ENCODE measurements at places on chromosomes 1 and 21. TPM values are rescaled to one million over a fixed set of nuclear protein-coding genes. Genes with fewer than 3 reads are reported as not detected.
A peak's percentile ranks its signal among the peaks of the same experiment; 100 is the strongest.

The FCRLB gene
- 0.27 TPM for total RNA-seq

The ZSWIM5 gene
- total RNA-seq, result 0.73 TPM

The HMGN2 gene
- total RNA-seq, result 295 TPM

The NR0B2 gene
- total RNA-seq, result not detected

The GJB3 gene
- total RNA-seq, result not detected

The CD1C gene
- not detected for total RNA-seq

DNA sequence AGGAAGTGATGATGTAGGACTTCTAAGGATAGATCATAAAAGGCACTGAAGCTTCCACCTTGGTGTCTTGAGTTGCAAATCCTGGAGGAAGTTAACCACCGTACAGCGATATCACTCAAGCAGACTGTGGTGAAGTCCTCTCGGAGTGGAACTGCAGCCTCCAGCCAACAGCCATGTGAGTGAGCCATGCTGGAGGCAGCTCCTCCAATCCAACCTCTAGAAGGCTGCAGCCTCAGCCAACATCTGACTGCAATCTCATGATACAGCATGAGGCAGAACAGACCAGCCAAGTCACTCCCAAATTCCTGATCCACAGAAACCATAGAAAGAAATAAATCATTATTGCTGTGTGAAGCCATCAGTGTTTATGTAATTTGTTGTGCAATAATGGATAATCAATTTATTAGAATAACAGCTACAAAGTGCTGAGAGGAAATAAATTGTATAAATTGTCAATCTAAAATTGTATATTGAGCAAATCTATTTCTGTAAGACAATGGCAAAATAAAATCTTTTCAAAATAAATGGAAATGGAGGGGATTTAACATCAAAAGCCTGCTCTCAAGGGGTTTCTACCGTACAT, 65.0 kb downstream of the PRSS38 start:
- DNase-seq, result no peak

GRCh38 chr1:73026114-73026513, 743.8 kb upstream of the NEGR1 start:
- DNase-seq, result no peak

GRCh38 chr1:203165800-203166161, 9.8 kb downstream of the MYBPH start:
- no peak for DNase-seq

- no peak for DNase-seq
These were observed 188.3 kb downstream of the FGGY start for GRCh38 chr1:59485171-59485570.

GRCh38 chr21:45498646-45499000, 43.6 kb downstream of the SLC19A1 start:
- no peak for DNase-seq

GRCh38 chr1:99850459-99851291, 514 bp downstream of the AGL start:
- no peak for DNase-seq

GRCh38 chr1:10389271-10389973, 9.4 kb upstream of the PGD start:
- no peak for DNase-seq

DNA sequence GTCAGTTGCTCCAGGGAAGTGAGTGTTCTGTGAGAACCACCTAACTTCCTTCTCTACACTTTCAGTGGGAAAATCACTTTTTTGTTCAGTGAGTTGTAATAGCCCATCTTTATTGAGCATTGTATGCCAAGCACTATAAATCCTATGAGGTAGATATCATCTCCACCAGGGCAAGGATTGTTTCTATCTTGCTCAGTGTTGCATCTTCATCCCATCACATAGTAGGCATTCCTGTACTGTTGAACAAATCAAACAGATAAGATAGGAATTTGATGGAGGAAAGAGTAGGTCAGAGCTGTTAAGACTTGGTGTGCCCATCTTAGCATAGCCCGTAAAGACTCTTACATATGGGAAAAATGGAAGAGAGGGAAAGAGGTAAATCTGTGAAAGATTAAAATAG, 2.9 kb upstream of the PIGV start:
- no peak for DNase-seq

DNA sequence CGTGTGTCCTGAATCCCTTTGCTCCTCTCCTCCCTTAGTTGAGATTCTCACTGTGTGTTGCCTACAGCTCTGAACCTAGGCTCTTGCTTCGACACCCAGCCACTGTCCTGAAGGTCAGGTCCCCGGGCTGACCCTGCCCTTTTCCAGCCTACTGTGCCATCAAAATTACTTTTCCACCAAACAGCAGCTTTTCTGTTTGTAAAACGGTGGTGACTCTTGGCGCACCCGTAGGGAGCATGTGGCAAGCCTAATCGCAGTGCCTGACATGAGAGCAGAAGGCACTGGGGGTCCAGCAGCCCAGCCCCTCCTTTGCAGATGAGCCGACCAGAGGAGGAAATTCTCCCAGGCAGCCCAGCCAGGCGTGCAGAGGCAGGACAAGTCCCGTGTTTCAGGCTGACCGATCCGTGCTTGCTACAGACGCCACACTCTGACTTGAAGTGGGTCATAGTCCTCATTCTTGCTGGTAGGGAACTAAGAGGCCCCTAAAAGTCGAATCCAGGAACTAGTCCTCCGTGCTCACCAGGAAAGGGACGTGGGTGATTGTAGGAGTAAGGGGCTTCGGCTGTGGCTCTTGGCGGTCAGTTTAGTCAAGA, 6.8 kb downstream of the GPR137B start:
- DNase-seq, result no peak

DNA sequence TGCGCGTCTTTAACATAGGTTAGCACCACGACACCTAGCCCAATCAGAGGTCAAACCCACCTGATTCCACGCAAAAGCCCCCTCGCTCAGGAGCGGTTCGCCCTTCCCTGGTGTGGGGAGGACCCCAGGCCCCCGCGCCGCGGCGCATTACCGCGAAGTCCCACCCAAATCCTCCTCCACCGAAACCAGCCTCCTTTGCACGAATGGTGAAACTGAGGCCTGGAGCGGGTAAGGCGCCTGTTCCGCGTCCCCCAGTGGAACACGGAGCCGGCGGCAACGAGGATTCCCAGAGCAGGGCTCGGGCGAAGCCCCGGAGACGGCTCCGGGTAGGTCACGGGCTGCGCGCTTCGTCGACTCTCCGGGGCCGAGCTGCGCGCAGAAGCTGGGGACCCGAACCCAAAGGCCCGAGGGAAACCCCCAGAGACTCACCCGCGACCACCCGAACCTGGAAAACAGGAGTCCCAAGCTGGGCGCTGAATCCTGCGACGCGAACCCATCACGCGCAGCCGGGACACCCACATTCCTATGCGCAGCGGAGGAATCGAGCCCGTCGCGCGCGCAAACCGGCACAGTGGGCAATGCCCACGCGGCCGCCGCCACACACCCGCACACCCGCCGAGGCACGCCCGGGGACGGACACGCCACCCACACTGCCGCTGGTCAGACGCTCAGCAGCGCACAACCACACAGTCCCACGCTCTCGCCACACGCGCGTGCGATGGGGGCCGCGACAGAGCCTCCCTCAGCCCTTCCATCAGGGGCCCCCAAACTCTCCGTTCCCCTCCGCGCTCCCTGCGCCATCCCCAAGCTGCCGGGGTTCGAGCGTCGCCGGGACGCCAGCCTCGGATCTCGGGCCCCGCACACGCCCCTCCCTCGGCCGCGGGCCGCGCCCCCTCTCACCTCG, 507 bp downstream of the GLIS1 start:
- no peak for DNase-seq

- peak; percentile 38 for DNase-seq
These were observed 68.7 kb downstream of the PDE9A start for GRCh38 chr21:42722153-42722552.

- DNase-seq, result no peak
These were observed 1.2 kb downstream of the ALG14 start for GRCh38 chr1:95071539-95071938.

DNA sequence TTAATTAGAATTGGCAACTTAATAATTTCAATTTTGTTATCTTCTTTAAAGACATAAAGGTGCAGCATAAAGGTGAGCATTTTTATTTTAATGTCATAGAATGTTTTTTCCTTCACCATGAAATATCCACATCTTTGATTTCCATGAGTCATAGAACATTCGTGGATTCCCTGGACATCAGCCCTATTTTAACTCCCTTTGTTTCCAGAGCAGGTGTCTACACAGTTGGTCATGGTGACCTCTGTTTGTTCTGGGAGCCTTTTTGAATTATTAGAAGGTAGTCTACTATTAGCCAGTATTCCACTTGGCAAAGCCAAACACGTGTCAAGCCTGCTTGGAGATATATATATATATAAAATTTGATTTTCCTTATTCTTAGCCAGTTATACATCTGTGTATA, 572.9 kb downstream of the LTN1 start:
- no peak for DNase-seq

All from osteocyte (in vitro differentiated cells).